ENCODE measurements at places on chromosomes 3 and 15.

DNA sequence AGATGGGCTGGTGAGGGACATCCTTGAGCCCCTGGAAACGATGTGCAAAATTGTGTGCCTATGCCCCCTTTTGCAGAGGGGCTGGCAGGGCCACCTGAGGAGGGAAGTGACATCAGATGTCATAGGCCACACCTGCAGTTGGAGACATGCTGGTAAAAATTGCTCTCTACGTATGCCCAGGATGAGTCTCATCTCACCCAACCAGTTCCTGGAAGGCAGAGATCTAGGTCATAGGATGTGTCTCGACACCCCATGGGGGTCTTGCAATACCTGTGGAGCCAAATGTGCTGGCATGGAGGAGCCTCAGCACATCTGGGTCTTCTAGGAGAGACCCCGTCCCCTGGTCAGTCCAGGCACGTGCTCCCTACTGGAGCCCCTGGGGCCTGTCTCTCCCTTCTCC is 96.5 kb upstream of the TLE3 start:
- DNase-seq, result no peak

- DNase-seq, result no peak
These were observed 199.8 kb upstream of the TLE3 start for GRCh38 chr15:70297465-70298058.

GRCh38 chr3:189123595-189124387 is 48.0 kb upstream of the TPRG1 start:
- DNase-seq, result no peak

DNA sequence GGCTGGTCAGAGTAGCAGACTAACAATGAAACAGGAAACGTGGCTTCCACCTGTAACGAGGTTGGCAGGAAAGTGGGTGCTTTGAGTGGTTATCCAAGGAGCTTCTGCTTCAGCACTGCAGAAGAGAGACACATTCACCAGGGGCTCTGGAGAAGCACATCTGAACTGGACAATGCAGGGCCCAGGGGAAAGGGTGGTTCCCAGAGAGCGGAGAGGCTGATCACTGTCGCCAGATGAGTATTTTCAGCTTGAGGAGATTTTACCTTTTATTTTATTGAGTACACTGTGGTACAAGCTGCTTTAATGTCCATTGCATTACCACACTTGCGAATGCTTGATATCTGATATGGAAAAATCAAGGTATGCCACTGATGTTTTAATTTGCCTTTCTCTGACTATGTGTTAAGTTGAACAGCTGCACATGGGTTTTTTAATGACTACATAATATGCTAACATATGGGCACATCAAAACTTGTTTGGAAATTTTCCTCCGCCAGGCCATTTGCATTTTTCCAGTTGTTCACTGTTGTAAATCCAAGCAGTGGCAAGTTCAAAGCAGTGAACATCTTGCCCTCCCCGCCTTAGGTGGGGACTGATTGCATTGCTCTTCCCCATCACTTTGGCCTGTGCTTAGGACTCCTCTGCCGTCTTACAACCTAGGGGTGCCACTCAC is 52.1 kb downstream of the LRTM1 start:
- no peak for DNase-seq

DNA sequence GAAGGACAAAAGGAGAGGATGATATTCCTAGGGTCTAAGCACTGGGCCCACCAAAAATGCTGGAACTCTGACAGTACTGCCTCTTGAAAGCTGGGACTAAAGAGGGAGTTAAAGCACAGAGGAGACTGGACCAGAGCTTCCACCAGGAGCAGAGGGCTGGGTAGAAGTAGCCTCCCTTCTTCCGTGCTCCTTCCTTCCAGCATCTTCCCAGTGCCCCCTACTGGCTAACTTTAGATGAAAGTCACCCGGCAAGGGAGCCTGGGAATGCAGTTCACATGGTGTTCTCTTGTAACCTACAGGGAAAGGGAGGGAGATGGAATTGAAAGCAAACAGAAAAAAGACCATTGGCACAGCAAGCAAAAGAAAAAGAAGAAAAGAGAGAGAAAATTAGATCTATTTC is 106.1 kb upstream of the COL8A1 start:
- no peak for DNase-seq
